ENCODE measurements at places on chromosomes 11 and 22.
A peak's percentile ranks its signal among the peaks of the same experiment; 100 is the strongest.

- no peak for DNase-seq
These were observed 14.4 kb downstream of the PRSS23 start for GRCh38 chr11:86814775-86815174.

DNA sequence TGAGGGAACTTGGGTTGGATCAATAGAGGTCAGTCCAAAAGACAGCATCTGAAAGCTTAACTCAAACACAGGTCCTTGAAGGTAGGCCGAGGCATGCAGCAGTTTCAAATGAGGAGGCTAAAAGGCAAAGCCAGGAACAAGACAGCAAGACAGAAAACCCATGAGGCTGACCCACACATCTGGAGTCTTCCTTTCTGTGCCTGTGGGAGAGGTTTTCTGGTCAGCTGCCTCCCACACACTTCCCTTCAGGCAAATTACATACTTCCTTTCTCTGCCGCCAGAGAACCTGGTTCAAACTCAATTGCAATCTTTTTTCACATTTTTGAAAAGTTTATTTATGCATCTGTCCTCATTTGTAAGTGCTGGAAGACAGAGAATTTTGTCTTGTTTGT lies 29.8 kb upstream of the CRTAM start:
- no peak for DNase-seq

- no peak for DNase-seq
These were observed 1324.5 kb downstream of the LRRC4C start for GRCh38 chr11:40134820-40135570.

DNA sequence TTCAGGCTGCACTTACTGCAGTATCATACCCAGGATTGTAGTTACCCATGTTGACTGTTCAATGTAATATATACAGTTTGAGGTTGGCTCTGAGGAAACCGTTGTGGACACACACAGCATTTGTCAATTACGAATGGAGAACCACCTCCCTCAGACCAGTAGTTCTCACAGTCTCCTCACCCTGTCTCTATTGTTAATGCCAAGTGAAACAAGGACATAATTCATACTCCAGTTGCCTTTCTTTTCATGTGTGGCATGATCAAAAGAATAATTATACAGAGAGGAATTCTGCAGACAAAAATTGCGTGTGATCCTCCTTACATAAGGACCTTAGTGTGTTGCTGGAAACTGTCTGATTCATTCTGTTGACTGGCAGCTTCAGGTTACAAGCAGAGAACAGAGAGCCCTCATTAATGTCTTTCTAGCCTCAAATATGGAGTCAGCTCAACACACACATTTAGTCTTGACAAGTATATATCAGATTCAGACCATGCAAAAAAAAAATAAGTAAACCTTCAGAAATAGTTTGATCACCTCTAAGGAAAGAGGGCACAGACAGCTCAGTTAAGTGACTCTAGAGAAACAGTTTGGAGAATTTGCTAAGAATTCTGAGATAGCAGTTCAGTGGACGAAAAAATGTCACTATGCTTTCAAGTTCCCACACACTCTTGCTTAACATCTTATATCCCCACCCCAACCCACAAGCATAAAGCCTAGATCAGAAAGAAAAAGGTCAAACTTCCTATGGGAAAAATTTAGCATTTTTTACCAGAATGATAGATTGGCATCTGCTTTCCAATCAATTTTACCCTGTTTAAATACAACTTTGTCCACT lies 96.1 kb downstream of the MAML2 start:
- no peak for DNase-seq

- no peak for DNase-seq
These were observed 146.5 kb downstream of the CCDC34 start for GRCh38 chr11:27216270-27217149.

DNA sequence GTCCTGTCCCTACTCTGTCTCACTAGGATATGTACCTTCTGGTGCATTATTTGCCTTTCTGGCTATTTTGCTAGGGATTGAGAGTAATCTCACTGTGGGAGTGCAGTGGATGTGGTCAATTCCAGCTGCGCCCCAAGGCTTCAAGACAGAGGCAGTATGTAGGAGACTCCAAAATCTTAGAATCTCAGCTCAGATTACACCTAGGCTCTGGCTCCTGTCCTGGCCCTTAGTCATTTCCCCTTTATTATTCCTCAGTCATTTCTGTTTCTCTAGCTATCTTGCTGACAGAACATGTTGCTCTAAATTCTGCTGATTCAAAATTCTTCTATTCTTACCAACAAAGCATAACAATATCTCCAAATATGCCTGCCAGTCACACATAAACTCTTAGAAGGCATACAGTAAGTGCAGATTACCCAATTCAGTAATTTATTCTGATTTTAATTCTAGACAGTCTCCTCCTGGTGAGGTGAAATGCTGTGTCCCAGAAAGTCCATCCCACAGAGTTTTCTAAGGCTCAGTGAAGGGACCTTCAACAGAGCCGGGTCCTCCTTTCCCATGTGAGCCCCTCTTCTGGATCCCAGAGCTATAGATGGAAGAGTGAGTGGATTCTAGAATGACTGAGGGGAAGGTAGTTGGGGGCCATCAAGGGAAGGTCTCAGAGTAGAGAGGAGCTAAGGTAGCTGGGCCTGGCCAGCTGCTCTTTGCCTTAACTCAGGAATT lies 24.3 kb upstream of the GLYATL1 start:
- no peak for DNase-seq

- DNase-seq = no peak
These were observed 93.9 kb downstream of the TRMU start for GRCh38 chr22:46429325-46429853.

- no peak for DNase-seq
These were observed at the start of gene GAL3ST1 for GRCh38 chr22:30574095-30574981. Gene GAL3ST1 (minus strand): TSS chr22:30574665. CDS start chr22:30557392, 17,273 bp downstream.

DNA sequence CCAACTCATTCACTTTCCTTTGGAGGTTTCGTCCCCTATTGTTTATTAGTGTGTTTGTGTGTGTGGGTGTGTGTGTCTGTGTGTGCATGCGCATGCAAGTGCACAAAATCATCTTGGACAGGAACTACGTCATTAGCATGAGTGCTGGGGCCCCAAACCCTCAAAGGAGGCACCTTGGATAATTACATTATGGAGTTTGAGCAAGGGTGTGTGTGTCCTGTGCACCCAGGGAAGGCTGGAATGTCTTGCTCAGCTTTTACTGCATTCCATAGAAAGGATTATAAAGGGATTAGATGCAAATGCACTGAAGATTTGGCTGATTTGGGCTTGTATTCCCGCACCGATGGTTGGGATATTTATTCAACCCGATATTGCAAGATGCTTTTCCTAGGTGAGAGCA lies 203.4 kb upstream of the NAV2 start:
- DNase-seq = no peak

GRCh38 chr11:40054631-40055030 lies 1404.8 kb downstream of the LRRC4C start:
- DNase-seq = no peak

DNA sequence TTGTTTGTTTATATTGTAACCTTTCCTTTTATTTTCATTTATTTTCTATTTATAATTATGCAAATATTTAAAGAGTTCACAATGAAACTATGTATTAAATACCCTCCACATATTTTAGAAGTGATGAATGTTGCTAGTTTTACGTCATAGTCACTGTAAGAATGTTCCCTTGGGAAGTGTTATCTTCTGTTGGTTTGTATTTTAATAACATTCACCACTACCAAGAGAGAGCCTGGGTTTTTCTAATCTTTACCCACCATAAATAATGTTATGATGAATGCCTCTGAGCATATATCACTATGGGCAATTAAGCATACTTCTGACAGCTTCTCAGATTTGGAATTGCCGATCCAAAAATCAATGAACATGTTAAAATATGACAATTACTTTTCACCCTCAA lies 80.7 kb downstream of the GGT1 start:
- DNase-seq = no peak

DNA sequence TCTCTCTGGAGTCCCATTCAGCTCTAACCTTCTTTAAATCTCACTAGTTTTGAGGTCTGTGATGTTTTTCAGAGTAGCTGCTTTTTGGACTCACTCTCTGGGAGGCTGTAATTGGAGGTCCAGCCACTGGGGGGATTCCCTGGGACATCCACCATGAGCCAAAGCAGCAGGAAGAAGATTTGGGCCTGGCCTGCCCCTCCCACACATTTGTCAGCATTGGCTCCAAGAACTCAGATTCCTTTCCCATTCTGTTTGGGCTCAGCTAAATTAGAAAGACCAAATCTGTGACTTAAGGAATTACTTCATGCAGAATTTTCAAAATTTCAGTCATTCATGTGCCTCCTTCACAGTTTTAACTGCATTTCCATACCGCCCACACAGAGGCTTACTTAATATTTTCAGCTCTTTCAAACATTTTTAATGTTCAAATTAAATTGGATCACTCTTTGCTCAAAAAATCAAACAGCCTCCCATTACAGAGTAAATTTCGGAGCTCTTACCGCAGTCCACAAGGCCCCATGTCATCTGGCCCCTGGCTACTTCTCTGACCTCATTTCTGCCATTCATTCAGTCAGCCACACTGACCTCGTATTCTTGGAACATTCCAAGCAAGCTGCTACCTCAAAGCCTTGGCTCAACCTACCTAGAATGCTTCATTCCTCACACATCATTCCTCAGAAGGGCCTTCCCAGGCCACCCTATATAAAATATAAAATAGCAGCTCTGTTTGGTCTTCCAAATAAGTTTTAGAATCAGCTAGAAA lies 54.5 kb upstream of the RRAS2 start:
- peak; percentile 19 for DNase-seq

- DNase-seq = no peak
These were observed 313.0 kb downstream of the BRD1 start for GRCh38 chr22:49514641-49515040.

DNA sequence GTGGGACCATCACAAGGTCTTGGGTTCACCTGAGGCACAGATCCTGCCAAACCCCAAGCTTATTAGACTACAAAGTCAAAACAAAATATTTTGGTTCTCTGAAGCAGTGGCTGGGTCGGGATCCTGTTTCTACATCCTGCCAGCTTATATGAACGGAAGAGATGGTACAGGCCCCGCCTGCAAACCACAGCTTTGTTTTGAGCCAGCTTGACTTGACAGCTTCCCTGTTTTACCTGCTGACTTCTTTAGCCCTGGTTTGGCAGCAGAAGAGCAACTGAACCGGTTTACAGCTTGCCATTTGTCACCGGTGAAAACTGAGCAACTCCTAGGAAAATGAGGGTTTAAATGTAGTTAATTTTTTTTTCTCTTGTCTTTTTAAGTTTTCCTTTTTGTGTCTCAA lies 11.4 kb downstream of the PACS1 start:
- DNase-seq = peak; percentile 38

DNA sequence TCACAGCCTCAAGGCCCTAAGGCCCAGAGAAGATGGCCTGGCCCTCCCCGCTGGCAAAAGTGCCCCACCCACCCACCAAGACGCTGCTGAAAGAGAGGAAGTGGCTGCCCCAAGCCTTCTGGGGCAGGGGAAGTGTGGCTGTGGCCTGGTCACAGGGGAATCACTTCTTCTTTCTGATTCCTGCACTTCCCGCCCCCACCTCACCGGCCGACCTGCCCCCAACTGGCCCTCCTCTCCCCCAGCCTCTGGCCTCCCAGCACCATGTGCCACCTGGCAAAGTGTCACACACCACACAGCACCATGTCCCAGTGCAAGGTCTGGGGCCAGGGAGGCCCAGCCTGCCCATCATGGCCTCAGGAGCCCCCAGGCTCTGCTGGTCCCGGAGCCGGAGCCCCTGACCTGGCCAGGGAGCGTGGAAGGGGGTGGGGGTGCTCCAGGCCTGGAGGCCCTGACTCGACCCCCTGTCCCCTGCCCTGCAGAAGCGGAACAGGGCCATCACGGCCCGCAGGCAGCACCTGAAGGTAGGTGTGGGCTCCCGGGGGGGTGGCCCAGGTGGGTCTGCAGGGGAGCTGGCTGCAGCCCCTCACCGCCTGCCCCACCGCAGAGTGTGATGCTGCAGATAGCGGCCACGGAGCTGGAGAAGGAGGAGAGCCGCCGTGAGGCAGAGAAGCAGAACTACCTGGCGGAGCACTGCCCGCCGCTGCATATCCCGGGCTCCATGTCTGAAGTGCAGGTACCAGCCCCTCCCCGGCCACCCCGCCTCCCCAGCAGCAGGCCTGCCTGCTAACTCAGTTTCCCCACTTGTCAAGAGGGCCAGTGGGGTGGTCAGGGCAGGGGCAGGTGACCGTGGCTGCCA lies 1.4 kb downstream of the TNNI2 start:
- no peak for DNase-seq

GRCh38 chr11:117532568-117532967 lies 204.9 kb downstream of the CEP164 start:
- no peak for DNase-seq

- DNase-seq = no peak
These were observed 7.8 kb downstream of the TUBA8 start for GRCh38 chr22:18118345-18118915.

- DNase-seq = no peak
These were observed 23.7 kb downstream of the SCN4B start for GRCh38 chr11:118128721-118129470.

- DNase-seq = peak; percentile 59
These were observed 244.7 kb downstream of the ETS1 start for GRCh38 chr11:128342511-128343134.

DNA sequence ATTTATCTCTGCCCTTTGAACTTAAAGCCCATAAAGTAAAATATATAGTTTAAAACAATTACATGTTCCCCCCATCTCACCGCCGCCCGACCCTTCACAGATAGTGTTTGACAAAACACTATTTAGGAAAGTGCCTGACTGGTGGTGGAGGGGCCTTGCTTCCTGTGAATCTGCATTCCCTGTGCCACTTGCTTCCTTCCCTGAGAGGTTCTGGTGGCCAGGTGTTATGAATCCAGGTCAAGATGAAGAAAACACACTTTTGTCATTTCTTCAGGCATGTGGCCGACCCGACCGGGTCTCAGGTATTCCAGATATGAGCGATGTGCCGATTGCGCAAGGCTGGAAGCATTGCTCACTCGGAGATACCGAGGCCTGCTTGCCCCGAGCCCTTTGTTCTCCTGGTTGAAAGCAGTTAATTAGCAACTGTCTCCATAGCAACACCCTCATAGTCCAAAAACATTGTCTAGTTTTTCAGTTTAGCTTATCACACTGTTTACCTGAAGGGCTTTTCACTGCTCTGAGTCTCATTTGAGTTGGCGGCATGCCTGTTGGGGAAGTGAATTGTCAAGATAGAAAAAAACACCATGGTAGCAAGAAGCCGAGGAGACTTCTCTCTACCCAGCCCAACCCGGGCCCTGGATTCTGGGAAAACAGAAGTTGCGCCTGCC lies 128.3 kb downstream of the TEAD1 start:
- no peak for DNase-seq

- DNase-seq = no peak
These were observed 56.7 kb upstream of the RAB38 start for GRCh38 chr11:88231894-88232482.

GRCh38 chr11:61611309-61611708 lies 30.4 kb upstream of the SYT7 start:
- no peak for DNase-seq

DNA sequence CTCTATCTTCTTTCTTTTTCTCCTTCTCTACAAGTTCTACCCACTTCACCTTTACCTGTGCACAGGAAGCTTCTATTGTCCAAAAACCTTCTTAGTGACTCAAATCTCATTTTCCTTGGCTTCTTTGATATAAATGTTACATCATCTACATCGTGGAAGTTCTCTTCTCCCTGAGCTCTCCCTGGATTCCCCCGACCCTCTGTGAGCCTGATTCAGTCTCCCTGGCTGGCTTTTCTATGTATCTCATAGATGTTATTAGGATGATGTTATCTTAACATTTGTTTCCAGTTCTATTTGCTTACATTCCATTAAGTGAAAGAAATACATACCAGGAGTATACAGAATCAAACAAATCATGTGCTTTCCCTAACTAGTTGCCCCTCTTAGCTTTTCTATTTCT lies 235.8 kb upstream of the PITPNB start:
- DNase-seq = no peak

Measured in stimulated activated CD8-positive, alpha-beta memory T cell treated with anti-CD3 and anti-CD28 coated beads, Interleukin-15, amount 100 ng/mL, for 48 hours (primary cell).